Sigmoid colon (tissue), 7 donors: ENCODE measurements at places on chromosomes 7 and 10. TPM values are rescaled to one million over a fixed set of nuclear protein-coding genes. Genes with fewer than 3 reads are reported as not detected.

GIMAP7 gene
- polyA plus RNA-seq: 8.6 TPM

GRCh38 chr7:142571581-142571980, 177.7 kb upstream of the PRSS1 start:
- DNase-seq: no peak

RSU1 gene
- 46.2 TPM for polyA plus RNA-seq

DNA sequence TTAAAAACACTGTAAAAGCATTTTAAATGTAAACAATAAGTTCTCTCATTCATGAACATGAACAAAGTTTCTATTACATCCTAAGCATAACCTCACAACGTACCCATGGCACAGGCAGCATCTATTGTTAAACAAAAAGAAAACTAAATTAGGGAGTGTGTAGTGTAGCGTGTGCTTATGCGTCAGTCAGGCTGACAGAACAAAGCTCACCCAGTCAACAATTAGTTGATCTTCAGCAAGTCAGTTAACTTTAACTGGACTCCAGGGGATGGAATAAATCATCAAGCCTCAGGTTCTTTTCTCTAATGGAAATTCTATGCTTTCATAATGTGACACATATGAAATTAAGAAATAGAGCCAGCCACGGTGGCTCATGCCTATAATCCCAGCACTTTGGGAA, 91.6 kb upstream of the ODAD2 start:
- no peak for DNase-seq

DNA sequence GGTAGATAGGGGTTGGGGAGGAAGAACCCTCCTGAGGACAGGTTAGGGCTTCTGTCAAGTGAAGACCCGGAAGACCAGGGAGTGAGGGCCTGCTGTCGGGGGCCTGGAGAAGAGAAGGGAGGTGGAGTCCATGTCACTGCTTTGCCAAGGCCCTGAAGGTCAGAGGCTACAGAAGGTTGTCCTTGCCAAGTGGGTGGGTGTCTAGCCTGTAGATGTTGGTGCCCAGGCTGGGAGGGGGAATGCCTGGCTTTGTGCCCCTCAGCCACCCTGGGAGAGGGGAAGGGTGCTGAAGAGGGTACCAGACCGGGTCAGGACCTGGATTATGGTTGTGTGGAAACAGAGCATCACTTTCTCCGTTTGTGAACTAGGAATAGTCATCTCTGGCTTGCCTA, 67.2 kb upstream of the AQP1 start:
- no peak for DNase-seq

ACSM6 gene
- not detected for polyA plus RNA-seq
